Activated CD8-positive, alpha-beta T cell treated with anti-CD3 and anti-CD28 coated beads, Interleukin-2, amount 10 ng/mL, durations not matched to agents 7 days and 5 days (primary cell): ENCODE measurements at places on chromosomes 4 and X.

- no peak for DNase-seq
Measured at GRCh38 chrX:40530509-40530908, 50.3 kb upstream of the ATP6AP2 start.

- no peak for DNase-seq
Measured at GRCh38 chr4:176438401-176438800, 118.6 kb downstream of the SPCS3 start.

GRCh38 chr4:187128976-187129375, 405.3 kb upstream of the FAT1 start:
- no peak for DNase-seq

GRCh38 chr4:99790796-99791617, 25.6 kb upstream of the DAPP1 start:
- no peak for DNase-seq
